ENCODE measurements at places on chromosomes 2 and 18.

DNA sequence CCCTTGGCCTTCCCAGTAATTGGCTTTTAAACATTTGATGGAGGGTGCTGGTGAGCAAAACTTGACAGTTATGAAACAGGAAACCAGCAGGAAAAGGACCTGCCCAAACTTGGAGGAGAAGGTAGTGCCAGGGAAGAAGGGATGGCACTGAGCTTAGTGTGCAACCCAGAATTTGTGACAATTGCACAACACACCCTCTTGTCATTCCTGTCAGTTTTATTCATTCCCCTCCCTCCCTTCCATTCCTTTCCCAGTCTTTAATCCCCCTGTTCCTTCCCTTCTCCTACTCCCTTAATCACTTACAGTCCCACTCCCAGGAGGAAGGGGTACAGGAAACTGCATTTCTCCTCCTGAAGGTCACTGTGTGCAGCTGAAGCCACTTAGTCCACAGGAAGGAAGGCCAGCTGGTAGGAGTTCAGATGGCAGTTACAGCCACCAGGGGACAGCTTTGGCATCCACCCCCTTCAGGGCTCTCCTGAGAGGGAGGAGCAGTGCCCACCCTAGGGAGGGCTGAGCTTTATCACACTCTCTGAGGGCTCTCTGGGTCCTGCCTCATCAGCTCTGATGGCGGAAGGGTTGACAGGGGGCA lies 24.0 kb upstream of the SIGLEC15 start:
- DNase-seq: no peak

- no peak for DNase-seq
These were observed 180.3 kb downstream of the KCNE4 start for GRCh38 chr2:223232285-223232684.

DNA sequence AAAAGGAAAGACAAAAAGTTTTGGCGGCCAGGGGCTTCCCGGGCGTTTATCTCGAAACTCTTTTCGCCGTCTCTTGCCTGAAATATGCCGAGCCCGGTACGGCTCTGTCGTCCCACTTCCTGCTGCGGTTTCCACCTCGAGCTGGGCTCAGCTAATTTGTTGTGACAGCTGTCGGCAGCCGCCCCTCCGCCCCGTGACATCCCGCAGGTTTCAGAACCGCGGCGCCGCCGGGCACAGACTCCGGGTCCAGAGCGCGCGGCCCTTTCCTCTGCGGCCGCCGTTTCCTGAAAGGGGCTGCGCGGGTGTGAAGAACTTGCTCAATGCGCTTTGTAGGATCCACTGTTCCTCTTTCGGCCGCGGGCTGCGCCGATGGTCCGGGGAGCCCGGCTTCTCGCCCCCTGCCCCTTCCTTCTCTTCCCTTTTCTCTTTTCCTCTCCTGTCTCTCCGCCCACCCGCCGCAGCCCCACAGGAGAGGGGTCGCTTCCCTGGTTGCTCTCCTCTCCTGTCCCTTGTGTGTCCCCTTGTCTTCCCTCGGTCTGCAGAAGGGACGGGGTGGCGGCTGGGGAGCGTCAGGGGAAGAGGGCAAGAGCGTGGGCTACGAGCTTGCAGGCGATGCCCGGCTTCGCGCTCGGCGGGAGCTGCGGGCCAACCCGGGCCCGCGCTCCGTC lies 648 bp downstream of the ARID5A start:
- DNase-seq: peak; percentile 84

GRCh38 chr2:158995677-158996049 lies 27.2 kb downstream of the TANC1 start:
- DNase-seq: no peak

DNA sequence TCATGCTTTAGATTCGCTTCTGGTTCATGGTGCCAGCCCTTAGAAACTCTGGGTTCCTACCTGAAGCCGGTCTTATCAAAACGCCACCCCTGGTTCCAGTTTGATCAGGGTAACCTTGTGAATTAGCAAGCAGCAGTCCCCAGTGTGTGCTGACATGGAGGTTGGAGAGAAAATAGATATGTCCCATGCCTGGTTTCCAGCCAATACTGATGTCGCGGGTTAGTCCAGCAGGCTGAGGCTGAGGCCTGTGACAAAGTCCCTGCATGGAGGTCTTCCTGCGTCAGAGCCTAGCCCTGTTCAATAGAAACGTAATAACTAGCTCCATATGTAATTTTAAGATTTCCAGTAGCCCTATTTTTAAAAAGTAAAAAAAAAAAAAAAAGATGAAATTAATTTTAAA lies 28.2 kb downstream of the LPIN1 start:
- DNase-seq: no peak

- DNase-seq: no peak
These were observed 126.6 kb downstream of the NOL4 start for GRCh38 chr18:34098109-34098508.

GRCh38 chr2:68383778-68384177 lies 18.7 kb downstream of the PLEK start:
- DNase-seq: no peak

DNA sequence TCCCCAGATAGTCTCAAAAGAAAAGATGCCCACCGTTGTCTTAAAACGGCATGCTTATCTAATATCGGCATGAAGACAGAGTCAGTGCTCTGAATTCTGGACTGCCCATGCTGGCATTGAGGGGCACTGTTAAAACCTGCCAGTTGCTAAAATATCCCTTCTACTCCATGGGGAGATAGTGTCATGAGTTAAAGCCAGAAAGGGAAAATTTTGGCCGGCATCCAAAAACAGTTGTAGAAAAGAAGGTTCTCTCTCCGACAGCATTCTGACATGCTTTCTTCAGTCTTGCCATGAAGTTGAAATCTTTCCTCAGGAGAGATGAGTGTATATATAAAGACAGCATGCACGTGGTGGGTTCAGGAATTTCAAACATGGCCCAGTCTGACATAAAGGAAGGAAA lies 401.3 kb upstream of the PIK3C3 start:
- DNase-seq: no peak

DNA sequence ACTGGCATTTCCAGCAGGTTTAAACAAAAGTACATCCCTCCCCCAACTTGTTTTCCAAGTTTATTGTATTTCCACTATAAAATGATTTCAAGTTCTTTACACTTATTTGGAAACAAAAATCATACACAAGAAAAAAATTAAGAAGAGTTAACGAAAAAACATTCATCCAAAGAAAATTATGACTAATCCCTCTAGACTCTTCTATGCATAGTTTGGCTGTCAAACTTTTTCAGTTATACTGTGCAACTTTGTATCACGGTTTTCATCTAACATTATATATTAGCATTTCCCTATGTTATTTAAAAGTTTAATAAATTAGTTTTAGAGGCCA lies 627 bp downstream of the WDCP start:
- no peak for DNase-seq

DNA sequence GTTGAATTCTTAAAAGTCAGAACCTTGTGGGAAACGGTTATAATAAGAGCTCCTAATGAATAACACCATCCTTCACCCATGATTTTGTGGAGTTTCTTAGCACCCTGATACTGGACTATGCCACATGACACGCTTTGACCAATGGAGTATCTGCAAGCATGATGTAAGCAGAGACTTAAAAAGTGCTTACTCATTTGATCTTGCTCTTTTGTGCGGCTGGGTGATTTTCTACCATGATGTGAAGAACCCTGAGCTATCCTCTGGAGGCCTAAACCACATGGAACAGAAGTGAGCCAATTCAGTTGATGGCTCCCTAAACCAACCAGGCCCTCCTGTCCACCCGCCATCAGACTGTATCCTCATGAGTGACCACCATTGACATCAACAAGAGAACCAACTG lies 70.9 kb downstream of the TCF4 start:
- DNase-seq: no peak

GRCh38 chr2:225381609-225382008 lies 17.9 kb upstream of the NYAP2 start:
- DNase-seq: peak; percentile 19

- no peak for DNase-seq
These were observed 6.7 kb downstream of the DSEL start for GRCh38 chr18:67509741-67510391.

- DNase-seq: no peak
These were observed 165.0 kb downstream of the PLCL1 start for GRCh38 chr2:197969391-197969893.

- no peak for DNase-seq
These were observed 62.1 kb downstream of the LRRTM1 start for GRCh38 chr2:80242355-80242910.

- no peak for DNase-seq
These were observed 220.3 kb downstream of the ANAPC1 start for GRCh38 chr2:111663471-111664274.

- DNase-seq: peak; percentile 3
These were observed 251.5 kb upstream of the NXPH2 start for GRCh38 chr2:139031722-139032121.

DNA sequence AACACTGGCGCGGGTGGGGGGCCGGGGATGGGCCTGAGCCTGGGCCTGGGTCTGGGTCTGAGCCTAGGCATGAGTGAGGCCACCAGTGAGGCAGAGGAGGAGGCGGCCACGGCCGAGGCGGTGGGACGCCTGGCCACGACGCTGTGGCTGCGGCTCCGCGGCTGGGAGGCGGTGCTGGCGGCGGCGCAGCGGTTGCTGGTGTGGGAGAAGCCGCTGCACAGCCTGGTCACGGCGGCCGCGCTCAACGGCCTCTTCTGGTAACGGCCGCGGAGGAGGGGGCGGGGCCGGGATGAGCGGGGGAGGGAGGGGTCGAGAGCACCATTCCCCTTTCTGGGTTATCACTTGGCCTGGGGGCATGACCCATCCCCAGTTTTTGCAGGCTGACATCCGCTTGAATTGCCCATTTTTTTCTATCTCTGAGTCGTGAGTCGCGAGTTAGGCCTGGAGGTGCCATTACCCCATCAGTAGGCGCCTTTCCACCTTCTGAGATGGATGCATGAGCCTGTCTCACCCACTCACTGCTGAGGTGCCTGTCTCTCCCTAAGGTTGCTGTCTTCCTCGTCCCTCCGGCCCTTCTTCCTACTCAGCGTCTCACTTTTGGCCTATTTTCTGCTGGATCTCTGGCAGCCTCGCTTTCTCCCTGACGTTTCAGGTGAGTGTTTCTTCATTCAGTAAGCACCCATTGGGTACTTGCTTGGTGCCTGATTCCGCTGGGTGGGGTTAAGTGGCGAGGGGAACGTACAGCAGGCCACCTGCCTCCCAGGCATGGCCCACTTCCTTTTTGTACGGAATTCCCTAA lies 501 bp downstream of the RETREG2 start:
- peak; percentile 65 for DNase-seq

DNA sequence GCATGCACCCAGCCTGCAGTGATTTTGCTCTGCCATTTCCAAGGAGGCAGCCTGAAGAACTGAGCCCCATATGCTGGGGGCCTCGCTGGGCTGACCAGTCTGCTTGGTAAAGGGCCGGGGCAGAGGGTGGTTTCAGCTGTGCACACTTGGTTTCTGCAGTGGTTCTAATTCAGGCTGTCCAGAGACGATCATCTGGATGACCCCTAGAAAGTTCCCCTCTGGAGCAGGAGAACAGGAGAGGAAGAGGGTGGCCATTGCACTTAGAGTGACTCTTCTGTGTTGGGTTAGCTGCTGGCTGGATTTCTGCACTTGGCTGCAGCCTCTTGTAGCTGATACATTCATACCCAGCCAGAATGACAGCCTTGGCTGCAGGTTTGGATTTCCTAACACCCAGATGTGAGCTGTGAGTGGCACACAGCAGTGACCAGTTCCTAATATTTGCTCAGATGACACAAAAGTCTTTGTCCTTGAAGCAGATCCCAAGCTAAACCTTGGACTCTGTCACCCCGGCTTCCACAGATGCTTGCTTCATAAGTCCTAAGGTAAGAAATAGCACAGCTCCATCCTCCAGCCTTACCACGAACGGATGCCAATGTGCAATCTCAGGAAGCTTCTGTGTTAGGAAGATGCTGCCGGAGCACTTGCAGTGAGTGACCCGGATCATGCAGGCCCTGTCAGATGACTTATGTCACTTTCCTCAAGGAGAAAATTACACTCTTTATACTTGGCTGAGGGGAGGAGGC lies 105.6 kb downstream of the HNRNPLL start:
- peak; percentile 43 for DNase-seq

GRCh38 chr18:75592527-75592926 lies 165.0 kb upstream of the SMIM21 start:
- DNase-seq: no peak

DNA sequence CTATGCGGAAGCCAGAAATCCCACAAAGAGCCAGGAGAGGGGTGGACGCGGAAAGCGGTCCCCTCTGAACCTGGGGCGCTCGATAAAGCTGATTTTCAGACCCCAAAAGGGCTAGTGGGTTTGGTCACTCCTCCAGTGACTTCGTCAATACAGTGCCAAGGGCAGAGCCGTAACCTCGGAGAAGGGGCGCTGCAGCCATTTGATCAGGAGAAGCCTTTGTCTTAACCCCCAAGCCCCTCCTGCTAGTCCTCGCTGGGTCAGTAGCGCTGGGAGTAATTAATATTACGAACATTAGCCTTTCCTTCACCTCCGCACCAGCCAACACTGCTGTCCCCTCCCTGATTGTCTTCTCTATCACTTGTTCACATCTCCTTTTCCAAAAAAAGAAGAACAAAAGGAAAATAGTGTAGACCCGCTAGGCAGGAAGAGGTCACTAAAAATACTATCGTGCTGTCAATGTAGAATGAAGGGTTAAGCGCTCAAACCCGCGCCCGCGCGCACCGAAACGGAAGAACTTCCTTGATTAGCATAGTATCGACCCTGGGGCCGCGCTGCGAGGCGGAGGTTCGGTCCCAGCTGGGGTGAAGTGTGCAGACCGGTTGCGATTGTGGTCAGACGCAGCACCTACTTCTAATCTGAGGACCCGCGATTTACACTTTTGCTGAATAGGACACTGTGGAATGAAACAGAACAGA lies 63.2 kb upstream of the MAPRE2 start:
- DNase-seq: peak; percentile 87

- DNase-seq: no peak
These were observed 80.1 kb upstream of the SPOPL start for GRCh38 chr2:138421315-138421970.

GRCh38 chr2:38268691-38269327 lies 108.3 kb downstream of the ATL2 start:
- DNase-seq: no peak

DNA sequence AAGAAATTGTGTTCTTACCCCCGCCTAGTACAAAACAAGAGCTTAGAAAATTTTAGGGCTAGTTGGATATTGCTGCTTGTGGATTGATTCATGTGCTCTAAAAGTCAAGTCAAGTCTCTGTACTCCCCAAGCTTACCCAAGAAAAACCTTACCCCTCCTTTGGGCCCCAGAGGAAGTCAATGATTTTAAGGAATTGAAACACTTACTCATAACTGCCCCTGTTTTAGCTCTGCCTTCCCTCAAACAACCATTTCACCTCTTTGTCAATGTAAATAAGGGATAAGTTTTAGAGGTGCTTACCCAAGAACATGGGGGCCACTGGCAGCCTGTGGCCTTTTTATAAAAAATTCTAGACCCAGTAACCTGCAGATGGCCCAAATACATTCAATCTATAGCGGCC lies 136.6 kb upstream of the RMP24 start:
- DNase-seq: no peak

All from retina (tissue), 1 donor.